ENCODE measurements at places on chromosomes 13 and 19. TPM values are rescaled to one million over a fixed set of nuclear protein-coding genes. Genes with fewer than 3 reads are reported as not detected.

Gene SIGLEC7
- not detected for polyA plus RNA-seq

Gene OR7C1
- polyA plus RNA-seq = not detected

- no peak overlapping the region for H3K4me3 ChIP-seq
- H3K4me1 ChIP-seq = no peaks in the 10 kb centered on the region
- DNase-seq = no peak
- H3K27ac ChIP-seq = no peak overlapping the region
- no peaks in the 10 kb centered on the region for H3K27me3 ChIP-seq
Measured at GRCh38 chr13:38703255-38703654, 16.4 kb downstream of the FREM2 start.

DNA sequence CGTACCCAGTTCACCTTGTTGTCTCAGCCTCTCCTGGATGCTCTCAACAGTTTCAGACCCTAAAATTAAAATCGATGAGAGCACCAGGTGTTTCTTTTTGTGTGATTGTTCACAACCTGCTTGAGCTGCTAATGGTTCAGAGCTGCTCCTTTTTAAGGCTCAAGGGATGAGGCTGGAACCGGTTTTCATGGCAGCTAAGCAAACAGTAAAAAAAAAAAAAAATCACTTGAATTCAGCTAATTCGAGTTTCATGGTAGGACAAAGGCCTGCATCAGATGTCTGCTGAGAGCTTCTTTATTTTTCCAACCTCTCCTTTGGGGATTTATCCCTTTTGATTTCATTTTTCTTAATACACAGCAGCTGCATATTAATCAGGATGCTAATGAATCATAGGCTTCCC is 6.5 kb downstream of the SYCE2 start:
- no peaks in the 10 kb centered on the region for H3K36me3 ChIP-seq
- no peak for DNase-seq
- no peaks in the 10 kb centered on the region for H3K27me3 ChIP-seq
- H3K27ac ChIP-seq = no peak overlapping the region

DNA sequence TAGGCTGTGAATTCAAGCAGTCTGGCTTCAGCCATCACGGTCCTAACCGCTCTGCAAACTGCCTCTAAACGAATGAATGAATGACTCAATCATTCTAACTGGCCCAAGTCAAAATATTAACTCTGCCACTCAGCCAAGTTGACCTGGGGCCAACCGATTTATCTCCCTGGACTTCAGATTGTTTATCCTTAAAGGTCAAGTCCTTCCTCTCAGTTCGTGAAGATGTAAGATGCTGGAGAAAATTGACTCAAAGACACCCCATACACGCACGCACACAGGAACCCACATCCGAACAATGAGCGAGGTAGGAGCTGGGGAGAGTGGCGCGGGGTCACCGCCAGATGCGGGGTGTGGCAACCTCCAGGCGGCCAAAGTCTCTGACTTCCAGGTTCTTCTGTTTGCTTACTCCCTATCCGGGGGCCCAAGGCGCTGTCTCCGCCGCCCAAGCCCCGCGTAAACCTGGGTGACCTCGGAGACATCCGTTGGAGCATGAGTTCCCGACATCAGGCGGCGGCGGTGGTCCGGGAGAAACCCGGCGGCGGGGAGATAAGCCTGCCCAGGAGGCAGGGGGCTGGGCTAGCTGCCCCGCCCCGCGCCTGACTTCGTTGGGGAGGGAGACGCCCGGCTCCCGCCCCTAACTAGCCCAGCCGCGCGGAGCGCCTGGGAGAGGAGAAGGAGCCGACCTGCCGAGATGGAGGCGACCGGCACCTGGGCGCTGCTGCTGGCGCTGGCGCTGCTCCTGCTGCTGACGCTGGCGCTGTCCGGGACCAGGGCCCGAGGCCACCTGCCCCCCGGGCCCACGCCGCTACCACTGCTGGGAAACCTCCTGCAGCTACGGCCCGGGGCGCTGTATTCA is at the start of gene CYP2S1:
TSS of gene CYP2S1 (plus strand) at position 646 of the 856 bp plus-strand sequence. CDS start at position 692, 46 bp downstream.
- H3K4me3 ChIP-seq = no peak within 1 kb of the TSS
- no peaks in the 10 kb centered on the region for H3K36me3 ChIP-seq
- no peak within 1 kb of the TSS for H3K27ac ChIP-seq

Gene ZNF555
- 2.2 TPM for polyA plus RNA-seq

Gene ZNF473
- 5.1 TPM for polyA plus RNA-seq

DNA sequence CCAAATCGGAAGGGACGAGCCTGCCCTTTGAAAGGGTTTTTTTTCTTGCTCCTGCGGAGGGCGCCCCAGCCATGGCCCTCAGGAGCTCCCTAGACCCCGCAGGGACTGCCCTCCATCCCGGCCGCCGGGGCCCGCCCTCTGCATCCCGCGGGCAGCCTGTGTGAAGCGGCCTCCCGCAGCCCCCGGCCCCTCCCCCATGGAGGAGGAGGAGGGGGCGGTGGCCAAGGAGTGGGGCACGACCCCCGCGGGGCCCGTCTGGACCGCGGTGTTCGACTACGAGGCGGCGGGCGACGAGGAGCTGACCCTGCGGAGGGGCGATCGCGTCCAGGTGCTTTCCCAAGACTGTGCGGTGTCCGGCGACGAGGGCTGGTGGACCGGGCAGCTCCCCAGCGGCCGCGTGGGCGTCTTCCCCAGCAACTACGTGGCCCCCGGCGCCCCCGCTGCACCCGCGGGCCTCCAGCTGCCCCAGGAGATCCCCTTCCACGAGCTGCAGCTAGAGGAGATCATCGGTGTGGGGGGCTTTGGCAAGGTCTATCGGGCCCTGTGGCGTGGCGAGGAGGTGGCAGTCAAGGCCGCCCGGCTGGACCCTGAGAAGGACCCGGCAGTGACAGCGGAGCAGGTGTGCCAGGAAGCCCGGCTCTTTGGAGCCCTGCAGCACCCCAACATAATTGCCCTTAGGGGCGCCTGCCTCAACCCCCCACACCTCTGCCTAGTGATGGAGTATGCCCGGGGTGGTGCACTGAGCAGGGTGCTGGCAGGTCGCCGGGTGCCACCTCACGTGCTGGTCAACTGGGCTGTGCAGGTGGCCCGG is 815 bp downstream of the MAP3K10 start:
- peak; percentile 6 for DNase-seq
- peaks cover 19% of the 10 kb centered on the region for H3K4me1 ChIP-seq
- H3K27me3 ChIP-seq = no peaks in the 10 kb centered on the region
- H3K4me3 ChIP-seq = no peak overlapping the region
- peak overlapping the region; percentile 31 for H3K27ac ChIP-seq

GRCh38 chr13:20546556-20546955 is 20.4 kb upstream of the IFT88 start:
- DNase-seq = no peak
- no peak overlapping the region for H3K27ac ChIP-seq
- no peak overlapping the region for H3K4me3 ChIP-seq
- H3K36me3 ChIP-seq = no peaks in the 10 kb centered on the region

GRCh38 chr13:100803091-100803490 is 128.5 kb upstream of the TMTC4 start:
- H3K4me1 ChIP-seq = no peaks in the 10 kb centered on the region
- no peak overlapping the region for H3K4me3 ChIP-seq
- no peaks in the 10 kb centered on the region for H3K27me3 ChIP-seq
- no peak overlapping the region for H3K27ac ChIP-seq
- no peaks in the 10 kb centered on the region for H3K36me3 ChIP-seq
- DNase-seq = no peak

Gene HS6ST3
- polyA plus RNA-seq = not detected

DNA sequence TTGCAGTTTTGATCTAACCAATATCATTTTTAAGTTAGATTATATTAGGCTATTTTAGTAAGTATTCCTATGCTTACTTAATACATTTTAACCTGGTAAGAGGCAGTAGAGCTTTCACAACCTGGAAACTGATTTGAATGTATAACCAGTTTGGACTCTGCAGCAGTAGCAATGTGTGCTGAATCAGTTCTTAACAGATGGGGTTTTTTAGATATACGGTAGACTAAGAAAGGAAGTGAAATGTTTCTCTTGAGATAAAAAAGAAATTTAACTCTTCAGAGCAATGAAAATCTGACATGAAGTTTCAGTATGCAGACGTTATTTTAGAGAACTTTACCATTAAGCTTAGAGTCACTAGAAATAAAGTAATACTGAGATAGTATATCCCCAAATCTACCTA is 2.7 kb downstream of the NBEA start:
- H3K4me1 ChIP-seq = peaks cover 9% of the 10 kb centered on the region
- H3K27me3 ChIP-seq = peaks cover 4% of the 10 kb centered on the region
- no peak overlapping the region for H3K4me3 ChIP-seq
- DNase-seq = no peak
- no peaks in the 10 kb centered on the region for H3K36me3 ChIP-seq
- H3K27ac ChIP-seq = no peak overlapping the region

- no peak overlapping the region for H3K27ac ChIP-seq
- DNase-seq = peak; percentile 14
- no peak overlapping the region for H3K4me3 ChIP-seq
- H3K36me3 ChIP-seq = no peaks in the 10 kb centered on the region
Measured at GRCh38 chr13:73228546-73228945, 169.7 kb downstream of the KLF5 start.

DNA sequence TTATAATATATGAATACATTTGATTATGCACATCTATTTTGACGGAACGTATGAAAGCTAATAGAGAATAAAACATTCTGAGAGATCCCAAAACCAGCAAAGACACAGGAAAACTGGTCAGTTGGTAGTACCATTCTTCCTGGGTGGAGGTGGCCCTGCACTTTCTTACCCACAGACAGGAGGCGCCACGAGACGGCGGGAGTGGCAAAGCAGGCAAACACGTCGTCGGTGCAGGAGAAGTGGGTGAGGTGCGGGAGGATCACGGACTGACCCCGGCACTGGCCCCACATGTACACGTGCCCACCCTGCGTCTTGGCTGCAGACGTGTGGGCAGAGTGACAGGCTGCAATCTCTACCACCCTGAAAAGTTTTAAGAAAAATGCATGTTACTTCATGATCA is 36.1 kb downstream of the RCBTB1 start:
- H3K36me3 ChIP-seq = peaks cover 19% of the 10 kb centered on the region
- no peak for DNase-seq
- no peak overlapping the region for H3K4me3 ChIP-seq
- H3K27ac ChIP-seq = no peak overlapping the region

GRCh38 chr19:47663911-47664771 is 49.1 kb upstream of the EHD2 start:
- H3K36me3 ChIP-seq = peaks cover 4% of the 10 kb centered on the region
- H3K27me3 ChIP-seq = no peaks in the 10 kb centered on the region
- DNase-seq = no peak
- no peaks in the 10 kb centered on the region for H3K4me1 ChIP-seq

Gene ZNF610
- 1.2 TPM for polyA plus RNA-seq

DNA sequence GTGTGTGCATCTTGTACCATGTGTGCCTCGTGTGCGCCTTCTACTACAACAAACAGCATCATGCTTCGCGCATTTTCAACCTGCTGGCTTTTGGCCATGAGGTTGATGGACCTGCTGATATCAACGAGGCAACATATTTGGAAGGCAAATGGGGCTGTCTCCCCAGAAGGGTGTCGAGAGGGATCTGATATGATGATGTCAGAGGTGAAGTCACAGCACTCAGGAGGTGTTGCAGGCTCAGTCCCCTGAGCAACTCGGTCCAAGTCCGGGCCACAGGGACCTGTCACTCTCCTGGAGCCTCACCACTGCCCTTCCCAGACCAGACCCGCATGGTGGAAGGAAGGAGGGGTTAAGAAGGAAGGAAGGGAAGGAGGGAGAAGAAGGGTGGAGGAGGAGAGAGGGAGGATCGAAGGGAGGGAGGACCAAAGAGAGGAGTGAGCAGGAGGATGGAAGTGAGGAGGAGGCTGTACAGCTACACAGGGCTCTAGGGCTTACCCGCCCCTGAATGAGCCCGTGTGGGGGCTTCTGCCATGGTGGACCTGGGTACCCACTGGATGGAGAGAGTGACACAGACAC is 6.7 kb upstream of the C13orf46 start:
- no peaks in the 10 kb centered on the region for H3K4me1 ChIP-seq
- no peak overlapping the region for H3K27ac ChIP-seq
- no peak for DNase-seq

DNA sequence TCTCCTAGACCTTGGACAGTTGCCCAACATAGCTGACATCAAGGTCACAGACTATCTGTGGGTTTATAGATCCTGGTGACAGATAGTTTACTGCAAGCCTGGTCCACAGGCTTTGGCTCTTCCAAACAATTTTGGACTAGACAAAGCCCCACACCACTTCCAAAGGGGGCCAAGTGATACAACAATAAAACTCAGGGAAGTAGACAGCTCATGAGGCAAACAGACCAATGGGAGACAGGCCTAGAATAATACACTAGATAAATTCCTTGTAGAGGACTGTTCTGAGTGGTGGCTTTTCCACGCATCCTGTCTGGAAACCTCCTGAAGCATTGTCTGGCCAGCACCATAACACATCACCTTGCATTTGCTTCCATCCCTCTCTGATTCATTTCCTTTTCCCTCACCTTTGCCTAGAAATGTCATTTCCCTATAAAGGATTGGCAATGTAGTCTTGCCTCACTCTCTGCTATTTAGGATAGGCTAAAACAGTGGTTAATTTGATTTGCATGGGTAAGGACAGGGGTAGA is 284.2 kb downstream of the POU4F1 start:
- H3K27ac ChIP-seq = no peak overlapping the region
- H3K4me3 ChIP-seq = no peak overlapping the region
- no peak for DNase-seq

GRCh38 chr19:32358321-32358720 is 12.9 kb downstream of the ZNF507 start:
- peaks cover 25% of the 10 kb centered on the region for H3K4me1 ChIP-seq
- H3K36me3 ChIP-seq = peaks cover 69% of the 10 kb centered on the region
- no peak for DNase-seq
- H3K27ac ChIP-seq = no peak overlapping the region

DNA sequence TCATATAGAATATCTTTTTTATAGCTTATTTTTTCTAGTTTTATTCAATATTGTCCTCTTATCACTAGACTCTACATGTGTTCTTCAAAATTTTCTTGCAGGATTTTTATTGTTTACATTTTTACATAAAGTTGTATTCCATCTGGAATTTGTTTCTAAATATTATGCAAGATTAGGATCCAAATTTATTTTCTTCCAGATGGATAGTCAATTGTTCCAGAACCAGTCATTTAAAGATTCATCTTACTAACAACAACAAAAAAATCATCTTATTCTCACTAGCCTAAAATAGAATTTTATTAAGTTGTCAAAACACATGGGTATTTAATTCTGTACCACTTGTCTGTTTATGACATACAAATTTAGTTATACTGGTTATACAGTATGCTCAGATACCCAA is 390.4 kb upstream of the GPC6 start:
- H3K36me3 ChIP-seq = no peaks in the 10 kb centered on the region
- no peaks in the 10 kb centered on the region for H3K27me3 ChIP-seq
- H3K27ac ChIP-seq = no peak overlapping the region

Gene PRODH2
- polyA plus RNA-seq = not detected

- no peaks in the 10 kb centered on the region for H3K27me3 ChIP-seq
- no peak for DNase-seq
- H3K36me3 ChIP-seq = no peaks in the 10 kb centered on the region
- H3K27ac ChIP-seq = no peak overlapping the region
- peaks cover 14% of the 10 kb centered on the region for H3K4me1 ChIP-seq
Measured at GRCh38 chr13:110875241-110875640, 39.6 kb downstream of the ANKRD10 start.

GRCh38 chr13:36061054-36061453 is 70.1 kb downstream of the DCLK1 start:
- no peak overlapping the region for H3K4me3 ChIP-seq
- DNase-seq = no peak
- H3K27ac ChIP-seq = no peak overlapping the region
- H3K36me3 ChIP-seq = no peaks in the 10 kb centered on the region
- H3K27me3 ChIP-seq = no peaks in the 10 kb centered on the region

GRCh38 chr19:43465468-43466120 is at the start of gene LYPD3:
TSS of gene LYPD3 (minus strand) at chr19:43465608. CDS start at chr19:43465571, 37 bp downstream.
- H3K36me3 ChIP-seq = no peaks in the 10 kb centered on the region
- peak within 1 kb of the TSS; percentile 80 for H3K27ac ChIP-seq
- H3K4me3 ChIP-seq = peak within 1 kb of the TSS; percentile 79
- peaks cover 53% of the 10 kb centered on the region for H3K4me1 ChIP-seq
- DNase-seq = no peak
